ENCODE measurements at places on chromosomes 11 and 22.

DNA sequence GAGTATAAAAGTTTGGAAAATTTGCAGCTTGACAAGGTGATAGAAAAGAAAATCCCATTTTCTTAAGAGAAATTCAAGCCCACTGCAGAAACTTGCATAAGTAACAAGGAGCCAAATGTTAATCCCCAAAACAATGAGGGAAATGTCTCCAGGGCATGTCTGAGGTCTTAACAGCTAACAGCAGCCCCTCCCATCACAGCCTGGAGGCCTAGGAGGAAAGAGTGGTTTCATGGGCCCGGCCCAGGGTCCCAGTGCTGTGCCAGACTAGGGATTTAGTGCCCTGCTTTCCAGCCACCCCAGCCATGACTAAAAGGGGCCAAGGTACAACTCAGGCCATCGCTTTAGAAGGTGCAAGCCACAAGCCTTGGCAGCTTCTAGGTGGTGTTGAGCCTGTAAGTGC lies 123.7 kb upstream of the TRPC6 start:
- no peak for DNase-seq

GRCh38 chr11:7551571-7551970 lies 37.8 kb downstream of the PPFIBP2 start:
- DNase-seq, result no peak

GRCh38 chr11:94849839-94850238 lies 81.7 kb downstream of the AMOTL1 start:
- DNase-seq, result no peak

DNA sequence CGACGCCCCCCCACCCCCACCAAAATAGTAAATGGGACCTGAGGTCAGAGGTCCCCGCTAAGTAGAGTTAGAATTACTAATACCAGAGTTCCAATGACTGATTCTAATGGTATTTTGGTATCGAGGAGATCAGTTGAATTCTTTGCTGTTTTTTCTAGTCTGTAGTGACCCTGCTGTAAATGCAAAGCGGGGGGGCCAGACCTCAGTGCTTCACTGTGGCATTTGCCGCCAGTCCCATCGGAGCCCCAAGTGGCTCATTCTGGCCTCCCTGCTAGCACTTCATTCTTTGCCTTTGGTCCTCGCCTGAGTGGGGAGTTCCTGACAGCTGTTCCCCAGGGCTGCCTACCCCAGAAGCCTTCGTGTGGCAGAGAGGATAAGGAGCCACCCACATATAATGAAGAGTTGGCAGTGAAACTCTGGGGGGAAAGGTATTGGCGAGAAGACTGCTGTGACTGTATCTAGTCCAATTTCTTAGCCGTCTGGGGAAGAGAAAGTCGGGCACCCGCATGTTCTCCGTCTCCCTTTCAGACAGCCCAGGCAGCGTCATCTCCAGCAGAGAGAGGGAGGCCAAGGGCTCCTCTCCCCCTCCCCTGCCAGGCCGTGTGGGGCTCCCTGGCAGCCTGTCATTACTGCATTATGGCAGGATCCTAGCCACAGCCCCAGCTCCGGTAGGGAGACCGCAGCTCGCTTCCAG lies 19.4 kb upstream of the CABP7 start:
- no peak for DNase-seq

- DNase-seq, result no peak
Observed at GRCh38 chr11:2120359-2121100, 18.7 kb downstream of the IGF2 start.

DNA sequence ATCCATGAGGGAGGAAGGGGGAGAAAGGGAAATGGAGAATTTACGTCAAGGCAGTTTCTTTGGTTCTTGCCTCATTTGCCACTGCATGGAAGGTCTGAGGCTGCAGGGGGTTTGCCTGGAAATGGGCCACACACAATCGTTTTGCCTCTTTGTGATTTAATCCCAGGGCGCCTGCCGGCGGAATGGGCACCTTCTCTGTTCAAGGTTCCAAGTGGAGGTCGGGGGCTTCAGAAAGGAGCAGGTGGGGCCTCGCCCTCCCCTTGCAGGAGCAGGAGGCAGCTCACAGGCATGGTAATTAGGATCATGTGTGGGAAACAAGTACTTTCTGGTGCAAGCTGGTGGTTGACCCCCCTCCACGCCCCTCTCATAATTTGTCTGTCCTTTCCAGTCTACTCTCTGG lies 29.9 kb downstream of the MPPED1 start:
- DNase-seq, result no peak

- peak; percentile 82 for DNase-seq
Observed at GRCh38 chr22:29306835-29307595, 565 bp downstream of the GAS2L1 start.

DNA sequence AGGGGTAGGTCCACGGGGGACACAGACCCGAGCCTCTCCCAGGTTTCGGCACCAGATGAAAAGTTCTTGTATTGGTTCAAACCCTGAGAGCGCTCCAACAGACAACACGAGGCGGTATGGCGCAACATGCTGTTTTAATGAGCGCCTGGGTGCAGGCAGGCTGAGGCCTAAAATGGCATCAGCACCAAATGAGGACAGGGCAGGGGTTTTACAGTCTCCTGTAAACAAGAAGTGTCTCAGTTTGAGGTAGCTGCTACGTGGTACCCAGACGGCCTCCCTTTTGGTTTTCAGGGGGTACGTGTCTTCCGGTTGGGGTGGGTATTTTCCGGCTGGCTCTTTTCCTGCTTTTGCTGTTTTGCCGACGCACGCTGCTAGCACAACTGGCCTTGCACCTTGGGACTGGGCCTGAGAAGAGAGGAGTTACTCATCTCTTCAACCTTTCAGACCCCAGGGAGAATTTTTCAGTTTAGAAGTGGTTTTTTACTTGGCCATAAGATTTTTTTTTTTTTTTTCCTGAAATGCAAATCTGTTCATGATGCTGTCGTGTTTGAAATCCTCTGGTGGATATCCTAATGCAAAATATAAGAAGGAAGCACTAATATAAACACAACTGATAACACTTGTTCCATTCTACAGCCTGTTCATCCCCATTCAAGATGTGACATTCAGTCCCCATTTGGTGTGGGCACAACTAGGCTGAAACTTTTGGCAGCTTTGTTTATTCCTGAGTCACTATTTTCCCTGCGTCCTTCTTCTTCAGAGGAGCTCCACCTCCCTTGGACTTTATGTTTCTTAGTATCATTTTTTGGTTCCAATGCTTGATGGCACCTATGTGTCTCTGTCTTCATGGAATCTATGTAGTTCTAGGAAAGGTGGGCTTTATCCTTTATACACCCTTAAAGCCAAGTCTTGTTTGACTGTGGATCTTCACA lies 6.5 kb downstream of the PPFIBP2 start:
- DNase-seq, result no peak

DNA sequence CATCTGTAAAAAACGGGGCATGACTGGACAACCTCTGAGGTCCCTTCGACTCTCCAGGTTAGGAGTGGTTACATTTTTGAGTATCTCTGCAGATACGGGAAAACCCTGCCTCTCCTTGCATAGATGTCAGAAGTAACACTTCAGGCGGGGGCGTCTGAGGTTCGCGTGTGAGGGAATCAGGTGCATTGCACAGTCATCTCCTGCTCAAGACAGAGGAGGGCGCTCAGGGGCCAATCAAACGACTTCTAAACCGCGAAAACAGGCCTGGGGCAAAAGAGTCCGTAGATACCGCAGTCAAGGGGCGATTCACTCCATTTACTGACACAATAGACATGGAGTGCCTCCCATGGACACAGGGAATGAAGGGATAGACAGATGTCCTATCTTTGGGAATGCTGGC lies 31.7 kb downstream of the KIRREL3 start:
- no peak for DNase-seq

GRCh38 chr22:32076761-32077084 lies 33.7 kb downstream of the SLC5A1 start:
- DNase-seq, result no peak

- no peak for DNase-seq
Observed at GRCh38 chr11:36711104-36711825, 113.2 kb upstream of the RAG2 start.

DNA sequence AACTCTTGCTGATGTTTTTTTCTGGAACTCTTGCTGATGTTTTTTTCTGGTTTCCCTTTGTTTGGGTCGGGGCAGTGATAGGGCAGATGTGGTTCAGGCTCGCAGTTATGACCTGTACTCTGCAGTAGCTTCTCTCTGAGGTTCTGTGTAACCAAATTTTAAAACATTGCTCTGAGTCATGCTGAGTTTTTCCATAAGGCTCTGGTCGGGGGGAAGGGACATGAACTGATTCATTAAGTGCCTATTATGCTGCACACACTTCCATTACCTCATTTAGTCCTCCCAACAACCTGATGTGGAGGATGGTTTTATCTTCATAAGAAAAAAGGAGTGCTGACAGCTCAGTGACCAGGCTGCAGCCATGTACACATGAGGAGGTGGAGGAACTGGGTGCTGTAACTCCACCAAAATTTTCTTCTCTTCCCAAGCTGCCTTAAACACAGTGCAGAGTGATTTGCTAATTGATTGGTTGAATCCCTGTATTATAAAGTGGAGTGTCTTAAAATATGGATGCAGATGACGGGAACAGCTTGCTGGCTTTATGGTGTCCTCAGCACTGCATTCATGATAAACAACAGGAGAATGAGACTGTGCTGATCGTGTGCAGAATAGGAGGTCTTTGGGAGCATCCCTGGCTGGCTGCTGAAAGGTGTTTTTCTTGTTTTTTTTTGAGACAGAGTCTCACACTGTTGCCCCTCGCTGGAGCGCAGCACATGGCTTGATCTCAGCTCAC lies 19.1 kb downstream of the TNRC6B start:
- DNase-seq, result peak; percentile 56

- DNase-seq, result no peak
Observed at GRCh38 chr22:25183949-25184619, 15.6 kb upstream of the CRYBB3 start.

DNA sequence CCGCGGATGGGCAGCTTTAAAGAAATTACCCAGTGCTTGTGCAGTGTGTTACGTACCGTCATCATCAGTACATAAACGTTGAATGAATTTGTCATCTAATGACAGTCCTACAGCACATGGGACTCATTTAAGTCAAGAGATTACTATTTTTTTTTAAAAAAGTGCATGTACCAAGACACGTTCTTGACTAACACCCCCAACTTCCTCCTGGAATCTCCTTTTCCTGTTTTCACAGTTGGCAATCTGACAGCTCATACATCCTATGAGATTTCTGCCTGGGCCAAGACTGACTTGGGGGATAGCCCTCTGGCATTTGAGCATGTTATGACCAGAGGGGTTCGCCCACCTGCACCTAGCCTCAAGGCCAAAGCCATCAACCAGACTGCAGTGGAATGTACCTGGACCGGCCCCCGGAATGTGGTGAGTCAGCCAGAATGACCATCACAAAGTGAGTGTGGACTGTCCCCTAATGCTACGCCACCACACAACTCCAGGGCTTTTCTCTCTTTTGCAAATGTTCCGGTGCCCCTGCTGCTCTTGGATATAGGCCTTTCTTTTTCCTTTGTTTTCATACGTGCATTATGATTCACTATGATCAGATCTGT lies 162.0 kb upstream of the SORL1-AS1 start:
- peak; percentile 27 for DNase-seq

DNA sequence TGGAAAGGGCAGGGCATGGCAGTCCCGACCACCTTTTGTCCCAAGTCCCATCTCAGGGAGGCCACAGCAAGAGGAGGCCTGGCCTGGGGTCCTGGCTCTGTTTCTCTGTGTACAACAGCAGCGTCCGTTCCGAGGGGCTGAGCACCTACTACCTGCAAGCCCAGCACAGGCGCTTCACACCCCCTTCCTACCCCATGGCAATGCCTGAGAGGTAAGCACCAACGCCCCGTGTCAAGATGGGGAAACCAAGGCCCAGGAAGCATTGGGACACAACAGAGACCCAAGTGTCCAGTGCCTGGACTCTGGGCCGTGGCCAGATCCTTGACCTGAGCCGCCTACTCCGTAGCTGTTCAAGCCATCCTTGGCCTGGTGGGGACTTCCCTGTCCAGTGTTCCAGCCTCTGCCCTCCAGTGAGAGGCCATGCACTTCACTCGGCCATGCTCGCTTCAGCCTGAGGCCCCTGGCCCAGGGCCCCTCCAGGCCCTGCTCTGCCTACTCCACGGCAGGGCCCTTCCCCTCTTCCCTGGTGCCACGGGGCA lies 14.3 kb upstream of the TCF20 start:
- DNase-seq, result no peak

DNA sequence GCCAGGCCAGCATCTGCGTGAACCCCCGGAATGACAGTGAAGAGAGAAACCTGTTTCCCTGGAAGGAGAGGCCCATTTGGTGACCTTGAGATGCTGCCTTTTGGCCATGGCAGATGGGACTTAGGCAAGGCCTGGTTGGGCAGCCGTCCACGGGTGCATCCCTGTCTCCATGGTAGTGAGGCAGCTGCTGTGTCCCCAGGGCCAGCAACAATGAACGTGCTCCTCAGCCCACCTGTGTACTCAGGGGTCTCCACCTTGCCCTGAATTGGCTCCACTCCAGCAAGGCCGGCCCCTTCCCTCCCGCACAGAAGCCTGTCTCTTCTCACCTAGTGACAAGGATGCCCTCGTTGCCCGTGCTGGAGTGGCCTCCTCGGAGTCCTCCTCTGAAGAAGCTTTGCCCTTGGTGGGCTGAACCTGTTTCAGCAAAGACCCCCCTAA lies 441.1 kb downstream of the TBC1D22A start:
- DNase-seq, result no peak

DNA sequence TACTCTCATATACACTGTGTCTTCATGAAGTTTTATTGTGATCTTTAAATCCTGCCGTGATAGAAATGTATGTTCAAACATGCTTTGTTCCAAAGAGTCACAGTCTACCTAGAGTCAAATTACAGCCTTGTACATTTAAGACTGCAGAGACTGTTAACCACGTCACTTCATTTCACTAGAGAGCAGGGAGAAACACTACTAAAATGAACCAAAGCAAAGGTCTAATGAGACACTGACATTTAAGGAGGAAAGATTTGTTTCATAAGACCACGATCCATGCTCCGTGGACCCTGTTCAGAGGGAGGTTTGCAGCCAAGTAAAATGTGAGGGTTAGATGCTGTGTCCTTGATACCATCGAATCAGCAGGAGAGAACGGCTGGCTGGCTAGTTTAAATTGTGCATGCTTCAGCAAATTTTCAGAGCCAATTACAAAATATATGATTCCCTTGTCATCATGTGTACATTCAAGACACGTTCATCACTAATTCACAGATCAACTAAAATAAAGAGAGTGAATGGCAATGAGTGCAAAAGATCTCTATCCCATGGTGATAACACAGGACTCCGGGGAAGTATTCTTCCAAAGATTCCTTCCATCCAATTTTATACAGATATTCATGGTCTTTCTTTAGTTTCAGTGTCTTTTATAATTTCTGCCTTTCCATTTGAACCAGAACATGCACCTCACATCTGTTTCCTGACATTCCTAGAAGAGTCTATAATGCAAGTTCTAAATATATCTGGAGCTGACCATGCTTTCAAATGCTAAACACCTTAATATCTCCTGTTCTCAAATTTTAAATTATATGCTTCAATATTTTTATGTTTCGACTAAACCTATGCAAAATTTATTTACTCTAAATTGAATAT lies 960.9 kb upstream of the FAT3 start:
- no peak for DNase-seq

DNA sequence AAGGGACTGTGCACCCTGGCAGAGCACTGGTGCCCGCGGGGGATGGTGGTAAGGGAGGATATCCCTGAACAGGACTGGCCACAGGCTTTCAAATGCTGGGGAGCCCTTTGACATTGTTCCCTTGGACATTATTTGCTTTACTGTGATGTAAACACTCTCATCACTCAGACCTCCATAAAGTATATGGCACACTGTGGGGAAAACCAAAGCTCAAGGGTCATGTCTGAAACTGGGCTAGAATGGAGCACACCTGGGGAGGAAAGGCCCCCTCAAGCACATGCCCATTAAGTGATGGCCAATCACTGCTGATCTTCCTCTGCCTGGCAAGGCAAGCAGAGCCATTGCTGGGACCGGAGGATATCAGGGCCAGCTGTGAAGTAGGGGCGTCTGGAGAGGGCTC lies 60.9 kb upstream of the TENM4 start:
- no peak for DNase-seq

All from suppressor macrophage treated with lipopolysaccharide for 4 hours (primary cell).